Effector CD8-positive, alpha-beta T cell (primary cell): ENCODE measurements at places on chromosomes 7 and 10.

- DNase-seq = no peak
These were observed 113.9 kb upstream of the FAM171A1 start for GRCh38 chr10:15485027-15485426.

DNA sequence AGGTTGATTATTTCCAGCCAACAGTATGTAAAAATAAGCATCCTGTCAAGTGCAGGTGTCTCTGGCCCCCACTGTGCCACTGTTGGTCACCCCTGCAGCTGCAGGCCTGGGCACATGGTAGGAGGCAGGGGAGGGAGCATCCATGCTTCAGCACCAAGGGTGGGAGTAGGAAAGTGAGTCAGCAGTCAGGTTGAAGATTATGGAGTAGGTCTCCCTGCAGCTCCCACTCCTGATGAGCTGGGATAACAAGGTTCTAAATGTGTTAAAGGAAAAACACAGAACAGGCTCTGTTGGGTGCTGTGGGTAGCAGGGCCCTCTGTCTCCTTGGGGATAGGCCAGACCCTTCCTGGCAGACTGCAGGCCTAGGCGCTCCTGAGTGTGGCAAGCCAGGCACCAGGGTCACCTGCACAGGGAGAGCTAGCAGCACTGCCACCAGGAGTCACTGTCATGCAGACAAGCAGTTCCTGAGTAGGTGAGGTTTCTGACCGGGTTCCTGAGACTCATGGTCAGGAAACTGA, 59.3 kb downstream of the NUDCD3 start:
- no peak for DNase-seq

GRCh38 chr7:102004229-102004628, 186.8 kb downstream of the CUX1 start:
- DNase-seq = no peak

GRCh38 chr7:134825666-134826065, 46.2 kb downstream of the CALD1 start:
- DNase-seq = no peak

- no peak for DNase-seq
These were observed 35.6 kb upstream of the XRCC2 start for GRCh38 chr7:152711444-152711944.

DNA sequence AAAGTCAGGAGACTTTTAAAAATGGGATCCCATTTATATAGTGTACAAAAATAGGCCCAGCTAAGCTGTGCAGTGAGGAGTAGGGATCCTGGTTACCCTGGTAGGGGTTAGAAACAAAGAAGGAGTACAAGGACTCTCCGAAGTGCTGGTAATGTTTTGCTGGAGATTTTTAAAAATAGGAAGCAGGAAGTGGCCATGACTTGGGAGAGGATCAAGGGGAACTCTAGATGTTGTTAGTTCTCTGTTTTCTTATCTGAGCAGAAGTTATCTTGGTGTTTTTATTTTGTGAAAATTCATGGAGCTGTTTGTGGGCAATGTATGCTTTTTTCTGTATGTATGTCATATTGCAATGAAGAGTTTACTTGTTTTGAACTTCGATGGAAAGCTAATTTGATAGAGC, 373.9 kb downstream of the SFMBT2 start:
- no peak for DNase-seq

DNA sequence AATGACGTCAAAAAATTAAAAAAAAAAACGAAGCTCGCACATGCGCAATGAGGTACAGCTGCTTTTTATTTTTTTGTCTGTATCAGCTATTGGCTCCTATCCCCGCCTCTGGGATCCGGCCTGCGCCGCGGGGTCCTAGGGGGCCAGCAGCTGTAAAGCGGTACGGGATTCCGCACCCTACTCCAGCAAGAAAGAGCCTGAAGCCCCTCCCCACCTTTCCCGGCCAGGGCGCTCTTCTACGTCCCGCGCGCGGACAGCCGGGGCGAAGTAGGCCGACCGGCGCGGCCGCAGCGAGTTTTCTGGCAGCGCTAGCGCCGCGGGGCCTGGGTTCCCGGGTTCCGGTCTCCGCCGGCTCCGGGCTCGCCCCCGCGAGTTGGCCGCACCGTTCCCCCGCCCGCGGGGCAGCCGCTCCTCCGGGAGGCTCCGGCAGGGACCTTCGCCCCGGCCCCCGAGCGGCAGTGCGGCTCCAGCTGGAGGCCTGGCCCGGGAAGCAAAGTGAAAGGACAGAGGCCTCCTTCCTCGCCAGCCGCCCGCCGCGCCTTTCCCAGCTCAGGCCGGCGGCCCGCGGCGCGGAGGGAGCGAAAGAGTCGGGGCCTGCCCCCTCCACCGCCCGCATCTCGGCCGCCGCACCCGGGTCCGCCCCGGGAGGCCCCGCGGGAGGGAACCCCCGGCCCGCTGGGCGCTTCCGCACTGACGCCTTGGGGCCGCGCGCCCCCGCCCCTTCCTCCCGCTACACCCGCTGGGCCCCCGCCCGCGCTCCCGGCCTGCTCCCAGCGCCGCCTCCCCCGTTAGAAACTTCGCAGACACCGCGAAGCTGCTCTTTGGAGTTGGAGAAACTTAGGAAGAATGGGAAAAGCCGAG, 4.7 kb upstream of the SPAG6 start:
- no peak for DNase-seq

GRCh38 chr7:45646996-45647825, 73.0 kb downstream of the ADCY1 start:
- DNase-seq = no peak

- no peak for DNase-seq
These were observed 2.7 kb upstream of the PDGFA start for GRCh38 chr7:522071-522950.

DNA sequence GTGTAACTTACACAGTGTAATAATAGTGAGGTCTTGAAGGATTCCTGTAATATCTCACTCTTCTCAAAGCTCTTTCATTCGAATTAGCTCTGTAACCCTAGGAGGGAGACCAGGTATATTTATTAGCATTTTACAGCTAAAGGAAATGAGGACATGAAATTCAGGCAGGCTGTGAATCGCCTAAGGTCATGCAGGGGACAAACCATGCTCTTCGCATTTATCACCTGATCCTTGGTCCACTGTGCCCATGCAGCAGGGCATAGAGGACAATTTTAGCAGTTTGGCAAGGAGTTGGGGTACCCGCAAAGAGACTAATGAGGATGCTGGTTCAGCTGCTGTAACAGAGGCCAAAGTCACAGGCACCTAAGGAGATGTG, 14.8 kb upstream of the LAMB1 start:
- DNase-seq = no peak

DNA sequence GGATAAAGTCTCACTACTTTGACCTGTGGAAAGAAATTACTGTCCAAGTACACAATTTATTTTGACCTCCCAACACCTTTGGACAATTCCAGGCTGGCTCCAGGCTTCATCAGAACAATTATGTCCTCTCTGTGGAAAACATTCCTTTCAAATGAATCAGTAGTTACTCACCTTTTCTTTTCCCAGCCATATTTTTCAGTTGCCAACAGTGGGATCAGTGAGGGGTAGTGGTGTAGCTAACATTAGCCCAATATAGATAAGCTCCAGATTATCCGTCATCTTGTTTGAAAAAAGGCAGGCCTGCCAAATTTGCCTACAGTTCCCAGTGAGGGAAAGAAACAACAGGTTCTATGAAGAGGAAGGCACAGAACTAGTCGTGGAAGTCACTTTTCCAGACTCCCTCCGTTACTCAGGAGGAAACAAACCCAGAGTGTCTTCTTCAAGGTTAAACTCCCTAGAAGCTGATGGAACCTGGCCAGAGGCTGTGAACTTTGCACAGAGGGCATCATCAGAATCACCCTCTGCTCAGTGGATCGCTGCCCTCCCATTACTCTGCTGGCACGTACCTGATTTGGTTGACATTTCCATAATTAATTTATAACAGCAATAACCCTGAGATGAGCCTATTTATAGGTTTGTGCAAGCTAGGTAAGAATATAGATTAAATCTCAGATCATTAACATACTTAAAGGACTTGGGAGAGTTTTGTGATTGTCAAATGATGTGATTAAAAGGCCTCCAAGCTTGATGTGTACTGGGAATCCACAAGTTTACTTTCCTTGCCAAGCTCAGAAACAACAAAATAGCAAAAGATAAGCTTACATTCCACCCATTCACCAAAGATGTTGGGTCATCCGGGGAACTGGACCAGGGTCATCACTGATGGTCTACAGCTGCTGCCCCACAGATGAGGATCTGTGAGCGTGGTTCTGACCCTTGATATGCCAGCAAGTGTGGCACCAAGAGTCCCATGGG, 654.6 kb upstream of the GALNT17 start:
- DNase-seq = no peak

DNA sequence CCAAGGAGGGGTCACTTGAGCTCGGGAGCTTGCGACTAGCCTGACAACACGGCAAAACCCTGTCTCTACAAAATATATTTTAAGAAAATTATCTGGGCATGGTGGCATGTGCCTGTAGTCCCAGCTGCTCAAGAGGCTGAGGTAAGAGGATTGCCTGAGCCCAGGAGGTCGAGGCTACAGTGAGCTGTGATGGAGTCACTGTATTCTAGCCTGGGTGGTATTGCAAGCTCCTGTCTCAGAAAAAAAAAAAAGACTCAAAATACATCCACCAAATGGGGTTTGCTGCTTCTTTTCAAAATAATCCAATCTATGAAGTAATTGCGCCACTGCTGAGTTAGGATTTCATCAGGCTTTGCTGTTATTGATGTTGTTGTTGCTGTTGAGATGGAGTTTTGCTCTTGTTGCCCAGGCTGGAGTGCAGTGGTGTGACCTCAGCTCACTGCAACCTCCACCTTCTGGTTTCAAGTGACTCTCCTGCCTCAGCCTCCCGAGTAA, 11.1 kb upstream of the VIM start:
- no peak for DNase-seq
